ENCODE measurements at places on chromosomes 7 and 10. TPM values are rescaled to one million over a fixed set of nuclear protein-coding genes. Genes with fewer than 3 reads are reported as not detected.

DNA sequence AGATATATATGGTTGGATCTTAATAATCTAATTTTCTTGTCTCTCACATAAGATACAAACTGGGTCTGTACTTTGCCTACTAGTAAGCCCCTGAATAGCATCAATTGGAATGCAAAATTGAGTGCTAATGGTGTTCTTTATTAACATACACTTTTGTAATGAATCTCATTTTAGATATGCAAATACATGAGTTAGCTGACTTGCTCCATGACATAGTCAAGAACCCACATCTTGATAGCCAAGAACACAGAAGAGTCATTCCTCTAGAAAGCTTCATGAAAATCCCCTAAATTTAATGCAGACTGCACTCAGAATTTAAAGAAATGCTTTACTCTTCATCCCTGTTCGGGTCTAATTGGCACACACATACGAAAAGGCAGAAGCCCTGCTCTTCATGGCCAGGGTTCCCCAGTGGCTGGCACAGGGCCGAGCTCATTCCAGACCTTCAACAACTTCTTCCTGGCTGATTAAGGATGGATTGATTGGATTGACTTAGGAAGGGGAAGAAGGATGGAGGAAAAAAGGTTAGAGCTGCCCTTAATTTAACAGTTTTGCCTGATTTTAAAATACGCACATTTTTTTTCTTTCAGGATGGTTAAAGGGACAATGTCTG lies 431.1 kb upstream of the KLF6 start:
- no peak for DNase-seq

DNA sequence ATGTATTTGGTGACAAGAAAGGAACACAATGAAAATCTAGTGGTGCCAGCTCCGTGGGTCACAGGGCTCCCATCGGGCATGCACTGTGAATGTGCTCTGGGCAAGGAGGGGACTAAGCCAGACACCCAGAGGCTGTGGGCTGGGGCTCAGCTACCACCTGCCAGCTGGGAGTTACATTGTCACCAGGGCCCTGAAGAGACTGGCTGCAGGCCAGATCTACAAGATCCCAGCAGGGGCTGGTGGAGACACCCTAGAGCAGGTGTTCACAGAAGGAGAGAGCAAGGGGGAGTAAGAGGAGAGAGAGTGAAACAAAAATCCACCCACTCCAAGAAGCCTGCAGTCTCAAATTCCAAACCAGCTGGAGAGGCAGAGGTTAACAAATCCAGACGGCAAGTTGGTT lies 116.6 kb upstream of the ADCY1 start:
- no peak for DNase-seq

DNA sequence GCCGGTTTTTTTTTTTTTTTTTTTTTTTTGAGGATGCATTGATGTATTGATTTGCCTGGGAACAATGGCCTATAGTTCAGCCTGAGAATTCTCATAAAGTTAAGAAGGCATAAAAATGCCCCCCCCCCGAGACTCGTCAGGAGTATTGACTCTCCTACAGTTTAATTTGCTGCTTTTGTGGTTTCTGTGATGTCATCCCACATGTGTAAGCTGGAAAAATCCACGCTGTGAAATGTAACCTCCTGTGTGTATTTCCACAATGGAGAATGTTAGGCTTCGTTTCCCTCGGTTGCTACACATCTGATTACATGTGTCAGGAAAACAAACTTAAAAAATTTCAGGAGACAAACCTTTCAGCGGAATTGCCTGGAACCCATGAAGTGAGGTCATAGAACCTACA lies 117.9 kb downstream of the FANK1 start:
- DNase-seq: no peak

- DNase-seq: no peak
Observed at GRCh38 chr7:2809903-2810625, 34.0 kb downstream of the GNA12 start.

DNA sequence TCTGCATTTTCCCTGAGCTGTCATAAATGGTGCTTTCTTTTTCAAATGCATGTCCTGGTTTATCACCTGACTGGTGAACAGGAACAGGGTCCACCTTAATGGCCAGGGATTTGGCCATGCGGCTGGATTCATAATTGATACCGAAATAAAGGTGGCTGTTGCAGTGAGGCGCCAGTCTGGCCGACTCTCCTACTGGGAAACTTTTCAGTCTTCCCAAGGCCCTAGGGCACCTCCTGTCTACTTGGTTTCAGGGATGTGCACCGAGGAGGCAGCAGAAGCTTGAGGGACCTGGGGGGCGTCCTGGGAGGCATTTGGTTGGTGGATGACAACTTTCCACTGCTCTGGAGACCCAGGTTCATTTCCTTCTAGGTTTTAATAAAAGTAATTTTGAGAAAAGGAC lies 46.4 kb upstream of the FIGNL1 start:
- DNase-seq: no peak

VTI1A gene
- polyA plus RNA-seq: 10.8 TPM

GHRHR gene
- polyA plus RNA-seq: not detected

All from endothelial cell of umbilical vein (primary cell).